Activated CD4-positive, alpha-beta T cell treated with anti-CD3 and anti-CD28 coated beads for 36 hours (primary cell): ENCODE measurements at places on chromosomes 2 and 18. TPM values are rescaled to one million over a fixed set of nuclear protein-coding genes. Genes with fewer than 3 reads are reported as not detected.

DNA sequence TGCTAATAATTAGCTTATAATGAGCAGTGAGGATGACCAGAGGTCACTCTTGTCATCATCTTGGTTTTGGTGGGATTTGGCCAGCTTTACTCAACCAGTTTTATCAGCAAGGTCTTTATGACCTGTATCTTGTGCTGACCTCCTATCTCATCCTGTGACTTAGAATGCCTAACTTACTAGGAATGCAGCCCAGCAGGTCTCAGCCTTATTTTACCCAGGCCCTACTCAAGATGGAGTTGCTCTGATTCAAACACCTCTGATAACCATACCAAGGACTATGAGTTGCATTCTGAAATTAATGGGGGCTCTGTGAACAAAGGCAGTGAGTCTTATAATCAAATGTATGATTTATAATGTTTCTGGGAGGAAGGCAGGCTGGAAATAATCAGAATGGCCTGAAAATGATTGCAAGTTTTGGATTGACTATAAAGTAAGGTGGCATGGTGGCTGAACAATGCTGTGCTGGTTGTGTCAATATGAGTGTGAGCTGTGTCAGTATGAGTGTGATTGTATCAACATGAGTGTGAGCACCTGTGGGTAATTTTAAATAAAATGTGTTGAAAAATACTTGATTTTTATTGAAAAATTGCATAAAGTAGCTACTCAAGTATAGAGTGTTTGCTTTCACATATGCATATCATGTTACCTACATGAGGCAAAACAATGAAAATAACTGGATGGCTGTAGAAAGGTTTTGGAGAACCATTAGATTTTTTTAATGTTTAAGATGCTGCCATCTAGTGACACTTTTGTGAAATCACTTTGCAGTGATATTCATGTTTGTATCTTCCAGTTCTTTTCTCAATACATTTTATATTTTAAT lies 103.0 kb downstream of the KYNU start:
- peak; percentile 7 for DNase-seq

The CNNM3 gene
- total RNA-seq = 31.2 TPM

DNA sequence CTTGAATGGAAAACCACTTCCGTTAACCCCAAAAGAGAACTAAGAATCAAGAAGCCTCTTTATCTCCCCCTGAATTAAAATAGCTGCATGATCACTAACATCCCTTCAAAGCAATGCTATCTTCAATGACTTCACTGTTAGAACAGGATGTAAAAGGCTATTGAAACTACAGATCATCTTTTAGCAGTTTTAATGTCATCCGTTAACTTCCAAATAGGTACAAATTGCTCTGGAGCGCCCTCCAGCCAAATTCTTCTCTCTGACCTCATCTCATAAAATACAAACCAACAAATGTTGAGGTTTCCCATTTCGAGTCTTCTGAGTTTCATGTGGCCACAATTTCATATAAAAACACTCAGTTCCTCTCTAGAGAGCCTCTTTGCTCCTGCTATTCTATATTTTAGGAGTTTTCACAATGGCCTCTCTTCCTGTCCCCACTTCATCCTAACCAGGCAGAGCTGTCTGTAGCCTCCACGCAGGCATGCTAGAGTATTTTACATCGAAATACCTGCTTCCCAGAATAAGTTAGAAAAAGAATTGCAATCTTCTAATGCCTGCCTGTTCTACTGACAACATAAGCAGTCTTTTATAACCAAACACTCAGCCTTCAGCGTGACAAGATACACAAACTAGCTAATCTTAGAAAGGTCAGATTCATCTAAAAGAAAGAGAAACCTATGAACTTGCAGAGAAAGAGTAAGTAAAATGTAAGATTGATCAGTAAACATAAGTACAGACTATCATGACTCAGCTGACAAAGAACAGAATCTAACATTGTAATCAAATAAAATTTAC lies 37.9 kb downstream of the B4GALT6 start:
- DNase-seq = peak; percentile 16

GRCh38 chr2:26562811-26563645 lies 78.1 kb downstream of the CIB4 start:
- peak; percentile 18 for DNase-seq

The COL4A4 gene
- not detected for total RNA-seq

The ALK gene
- total RNA-seq = not detected

The RAB27B gene
- 0.35 TPM for total RNA-seq

- DNase-seq = no peak
Observed at GRCh38 chr2:178828486-178828881, 21.3 kb upstream of the TTN start.

DNA sequence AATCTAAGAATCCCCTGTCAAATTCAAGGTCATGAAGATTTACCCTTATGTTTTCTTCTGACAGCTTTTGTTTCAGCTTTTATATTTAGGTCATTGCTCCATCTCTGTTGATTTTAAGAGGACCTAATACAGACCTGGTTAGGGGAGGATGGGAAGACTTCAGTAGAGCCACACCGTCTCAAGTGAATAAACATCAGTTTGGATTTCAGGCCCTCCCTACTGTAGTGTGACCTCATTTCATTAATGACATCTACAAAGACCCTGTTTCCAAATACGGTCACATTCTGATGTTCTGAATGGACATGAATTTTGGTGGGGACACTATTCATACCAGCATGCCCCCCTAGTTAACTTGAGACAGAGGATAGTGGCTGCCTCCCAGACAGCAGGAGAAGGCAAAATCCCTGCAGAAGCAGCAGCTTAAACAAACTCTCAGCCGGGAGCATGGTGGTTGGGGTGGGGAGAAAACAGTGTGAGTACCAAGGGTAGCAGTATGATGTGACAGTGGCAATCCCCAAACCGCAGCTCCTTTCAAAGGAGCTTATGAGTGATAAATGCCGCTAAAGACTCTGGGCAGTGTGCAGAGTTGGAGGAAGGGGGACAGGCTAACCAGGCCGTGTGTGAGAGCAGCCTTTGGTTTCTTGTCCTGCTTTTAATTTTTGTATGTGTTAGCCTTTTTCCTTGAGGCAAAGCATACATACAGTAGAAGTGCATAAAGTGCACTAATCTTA lies 65.9 kb upstream of the TNP1 start:
- DNase-seq = no peak
